Occipital lobe (tissue), 3 donors: ENCODE measurements at places on chromosomes 5 and 9.

DNA sequence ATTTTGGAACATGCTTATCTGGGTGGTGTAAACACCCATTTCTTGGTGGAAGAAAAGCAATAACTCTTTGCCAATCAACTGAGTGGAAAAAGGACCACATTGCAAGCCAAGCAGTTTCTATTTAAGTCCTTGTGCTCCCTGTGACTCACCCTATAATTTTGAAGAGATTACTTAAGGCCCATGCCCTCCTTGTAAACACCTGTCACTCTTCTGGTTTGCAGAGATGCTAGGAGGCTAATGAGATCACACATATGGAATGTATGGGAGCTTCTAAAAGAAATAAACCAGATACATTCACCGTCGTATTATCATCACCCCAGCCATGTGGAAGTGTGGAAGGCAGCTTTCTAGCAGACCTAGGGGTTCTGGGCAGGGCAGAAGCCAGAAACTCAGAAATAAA lies 337.1 kb downstream of the GADD45G start:
- no peak for DNase-seq

GRCh38 chr5:135750506-135750905 lies 84.0 kb upstream of the SLC25A48 start:
- no peak for DNase-seq

GRCh38 chr9:78030553-78031443 lies 813 bp downstream of the GNAQ start:
- peak; percentile 46 for DNase-seq

GRCh38 chr5:90557871-90558270 lies 726 bp upstream of the ADGRV1 start:
- no peak for DNase-seq

- DNase-seq, result no peak
Observed at GRCh38 chr5:67178966-67179365, 17.6 kb downstream of the CD180 start.
